ENCODE measurements at places on chromosomes 3 and 15.
A peak's percentile ranks its signal among the peaks of the same experiment; 100 is the strongest.

DNA sequence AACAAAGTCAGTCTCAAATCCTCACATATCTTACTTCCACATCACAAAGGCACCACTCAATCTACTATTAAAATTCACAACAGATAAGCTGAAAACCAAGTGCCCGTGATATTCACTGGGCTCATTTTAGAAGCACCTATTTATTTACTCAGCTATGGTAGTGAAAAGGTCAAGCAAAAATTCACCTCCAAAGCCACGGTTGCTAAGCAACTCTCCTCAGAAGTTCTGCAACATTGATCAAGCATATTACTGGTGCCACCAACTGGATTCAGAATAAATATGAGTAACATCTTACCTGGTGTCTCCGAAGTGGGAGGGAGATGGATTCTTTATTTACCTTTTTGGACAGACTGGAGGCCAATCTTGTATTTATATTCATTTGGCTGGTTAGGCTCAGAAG is 714.8 kb downstream of the FHIT start:
- DNase-seq = no peak

DNA sequence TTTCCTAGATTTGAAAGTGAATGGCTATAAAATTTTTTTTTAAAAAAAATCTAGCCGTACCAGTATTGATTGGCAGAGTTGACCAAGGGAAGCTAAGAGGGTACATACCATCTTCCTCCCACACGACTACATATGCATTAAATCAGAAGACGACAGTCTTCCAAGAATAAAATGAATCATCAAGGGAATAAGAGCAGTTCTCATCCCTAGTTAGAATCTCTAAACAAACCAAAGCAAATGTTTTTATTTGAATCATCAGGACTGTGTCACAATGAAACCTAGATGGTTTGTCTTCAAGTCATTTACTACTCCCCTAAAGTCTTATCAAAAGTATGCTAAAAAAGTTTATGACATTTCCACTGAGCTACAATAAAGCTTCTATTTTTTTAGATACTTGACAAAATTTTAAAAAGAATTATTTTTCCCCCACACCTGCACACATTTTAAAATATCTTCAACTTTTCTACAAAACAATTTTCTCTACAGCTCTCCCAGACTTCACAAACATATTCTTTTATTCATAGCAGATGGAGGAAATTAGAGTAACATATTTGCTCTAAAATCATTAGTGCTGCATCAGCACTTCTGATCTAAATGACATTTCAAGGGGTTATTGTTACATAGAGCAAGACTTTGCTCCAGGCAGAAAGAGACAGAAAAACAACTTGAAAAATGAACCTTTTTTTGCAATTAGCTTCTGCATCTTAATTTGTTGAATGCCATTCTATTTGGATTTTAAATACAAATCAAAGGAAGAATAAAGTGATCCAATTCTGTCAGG is 547.1 kb downstream of the FHIT start:
- no peak for DNase-seq

DNA sequence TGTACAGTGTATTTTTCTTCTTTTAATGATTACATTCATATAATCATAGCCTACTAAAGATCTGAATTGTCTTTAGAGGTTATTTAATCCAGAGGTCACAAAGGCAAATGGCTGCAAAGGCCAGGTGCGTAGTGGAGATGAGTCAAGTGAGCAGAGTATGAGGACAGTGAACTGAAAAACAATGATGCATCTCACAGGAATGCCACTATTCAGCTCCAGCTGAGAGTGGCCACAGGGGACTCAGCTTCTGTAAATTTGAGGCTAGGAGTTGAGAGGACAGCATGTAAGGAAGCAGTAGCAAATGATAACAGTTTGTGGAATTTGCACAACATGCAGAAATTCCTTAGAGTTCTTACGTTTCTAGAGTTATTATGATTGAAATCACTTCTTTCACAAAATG is 50.4 kb downstream of the COL6A5 start:
- DNase-seq = no peak

- DNase-seq = no peak
Measured at GRCh38 chr3:16449369-16449768, 64.1 kb downstream of the RFTN1 start.

GRCh38 chr3:105771392-105771791 is 97.4 kb downstream of the CBLB start:
- DNase-seq = peak; percentile 66

Data from OCI-M1 (cell line).